GDM1 (cell line): ENCODE measurements at places on chromosomes 2 and 18.

- DNase-seq: no peak
Observed at GRCh38 chr2:138433995-138434951, 67.3 kb upstream of the SPOPL start.

DNA sequence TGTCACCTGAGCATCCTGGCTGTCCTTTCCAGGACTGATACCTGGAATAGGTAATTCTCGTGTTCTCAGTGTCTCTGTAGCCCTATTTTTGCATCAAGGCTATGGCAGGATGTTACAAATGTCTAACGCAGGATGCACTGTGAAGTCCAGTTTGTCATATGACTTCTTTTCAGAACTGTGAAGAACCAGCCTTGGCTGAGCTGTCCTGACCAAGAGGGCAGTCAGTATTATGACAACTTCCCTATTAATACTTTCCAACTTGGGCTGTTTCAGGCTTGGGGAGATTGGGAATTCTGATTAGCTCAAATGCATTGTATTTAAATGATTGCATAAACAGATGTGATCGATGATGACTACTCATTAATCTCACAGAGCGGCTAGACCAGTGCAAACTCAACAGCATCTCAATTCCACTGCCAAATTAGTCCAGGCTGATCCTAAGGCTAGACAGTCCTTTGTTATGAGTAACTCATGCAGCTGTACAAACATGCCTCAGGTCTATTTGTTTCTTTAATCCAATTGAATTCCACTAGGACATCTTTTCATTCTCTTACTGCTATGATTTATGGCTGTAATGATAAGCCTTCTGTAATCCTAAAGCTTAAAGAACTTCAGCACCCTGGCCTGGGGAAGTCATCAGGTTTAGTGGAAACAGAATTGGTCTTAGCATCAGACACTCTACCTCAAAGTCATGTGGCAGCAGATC is 331.6 kb downstream of the KCNS3 start:
- DNase-seq: no peak

DNA sequence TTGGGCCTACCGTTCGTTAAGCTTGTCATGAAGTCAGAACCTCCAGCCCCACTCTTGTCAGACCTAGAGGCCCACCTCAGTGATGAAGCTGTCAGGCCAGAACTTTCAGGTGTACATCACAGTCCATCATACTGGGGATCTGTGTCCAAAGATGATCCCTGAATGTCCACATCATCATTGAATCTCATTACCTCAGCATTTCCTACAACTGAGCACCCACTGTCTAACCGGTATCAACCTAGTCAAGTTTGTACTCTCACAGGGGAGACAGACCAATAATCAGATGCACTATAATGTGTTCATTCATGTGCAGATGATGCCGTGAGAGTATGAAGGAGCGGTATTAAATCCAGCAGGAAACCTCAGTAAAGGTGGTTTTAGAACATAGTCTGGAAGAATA is 36.3 kb upstream of the EHBP1 start:
- DNase-seq: no peak

DNA sequence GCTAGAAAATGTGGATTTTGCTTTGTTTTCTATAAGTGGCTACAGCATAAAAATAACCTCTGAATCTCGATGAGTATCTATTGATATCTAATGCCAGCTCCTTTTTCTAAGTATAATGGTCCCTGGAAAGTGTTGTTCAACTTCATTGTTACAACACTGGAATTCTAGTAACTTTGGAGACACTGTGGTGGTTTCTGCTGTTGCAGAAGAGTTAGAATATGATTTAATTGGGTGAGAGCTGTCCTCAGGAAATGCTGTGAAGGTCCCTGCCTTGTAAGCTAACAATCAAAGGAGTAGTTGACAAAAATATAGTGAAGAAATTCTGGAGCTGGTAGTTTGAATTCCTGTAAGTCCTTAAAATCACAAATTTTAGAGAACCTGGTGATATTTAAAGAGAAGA is 62.1 kb downstream of the C18orf63 start:
- no peak for DNase-seq

GRCh38 chr2:31736695-31737454 is 156.1 kb upstream of the SRD5A2 start:
- DNase-seq: no peak

DNA sequence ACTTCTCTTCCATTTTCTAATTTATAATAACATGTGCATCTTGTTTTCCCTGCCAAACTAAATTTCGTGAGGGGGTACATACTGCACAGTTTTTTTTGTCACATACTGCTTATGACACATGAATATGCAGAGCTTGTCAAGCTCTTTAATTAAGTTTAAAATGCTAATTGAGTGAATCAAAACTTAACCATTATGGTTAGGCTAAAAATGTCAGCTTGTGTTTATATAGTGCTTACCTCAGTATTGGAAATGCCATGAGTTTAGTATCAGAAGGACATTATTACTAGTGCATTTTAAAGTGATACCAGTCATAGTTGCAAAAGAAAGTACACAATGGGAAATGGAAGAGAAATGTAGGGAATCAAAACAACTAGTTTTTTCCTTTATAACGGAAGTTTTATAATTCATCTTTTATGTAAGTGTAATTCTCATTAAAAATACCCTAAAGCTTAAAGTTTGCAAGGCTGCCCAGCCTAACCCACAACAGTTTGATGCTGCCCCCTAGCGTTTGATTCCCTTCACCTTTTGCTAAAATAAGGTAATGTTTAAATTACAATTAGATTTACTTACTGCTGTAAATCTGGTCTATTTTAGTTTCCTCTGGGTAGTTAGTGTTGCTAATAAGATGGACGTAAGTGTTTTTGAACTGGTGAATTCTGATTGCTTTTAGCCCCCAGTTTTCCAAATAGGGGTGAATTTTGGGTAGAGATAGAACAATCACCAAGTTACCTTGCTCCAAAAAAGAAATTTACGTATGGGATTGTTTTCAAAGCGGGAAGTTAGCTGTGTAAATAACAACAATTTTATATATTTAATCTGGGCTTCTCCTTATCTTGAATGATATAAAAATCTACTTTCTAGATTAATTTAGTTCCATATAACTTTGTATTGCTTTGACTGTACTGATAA is 3.2 kb downstream of the SLC39A10 start:
- DNase-seq: peak; percentile 48

DNA sequence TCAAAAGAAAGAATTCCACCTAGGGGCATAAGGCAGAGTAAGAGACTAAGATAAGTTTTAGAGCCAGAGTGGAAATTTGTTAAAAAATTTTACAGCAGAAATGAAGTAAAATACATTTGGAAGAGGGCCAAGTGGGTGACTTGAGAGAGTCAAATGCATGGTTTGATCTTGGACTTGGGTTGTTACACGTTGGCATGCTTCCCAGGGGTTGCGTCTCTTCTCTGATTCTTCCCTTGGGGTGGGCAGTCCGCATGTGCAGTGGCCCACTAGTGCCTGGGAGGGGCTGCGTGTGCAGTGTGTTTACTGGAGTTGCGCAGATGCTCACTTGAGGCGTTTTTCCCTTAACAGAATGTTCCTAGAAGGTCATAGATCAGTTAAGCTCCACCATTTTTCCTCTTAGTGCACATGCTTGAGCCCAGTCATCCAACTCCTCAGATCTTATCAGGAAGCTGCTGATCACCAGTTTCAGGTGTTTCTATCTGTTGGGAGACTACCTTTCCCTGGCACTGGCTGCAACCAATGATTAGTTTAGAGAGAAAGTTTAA is 13.1 kb downstream of the SEH1L start:
- no peak for DNase-seq

GRCh38 chr18:79260510-79260909 is 135.2 kb upstream of the NFATC1 start:
- DNase-seq: peak; percentile 12

DNA sequence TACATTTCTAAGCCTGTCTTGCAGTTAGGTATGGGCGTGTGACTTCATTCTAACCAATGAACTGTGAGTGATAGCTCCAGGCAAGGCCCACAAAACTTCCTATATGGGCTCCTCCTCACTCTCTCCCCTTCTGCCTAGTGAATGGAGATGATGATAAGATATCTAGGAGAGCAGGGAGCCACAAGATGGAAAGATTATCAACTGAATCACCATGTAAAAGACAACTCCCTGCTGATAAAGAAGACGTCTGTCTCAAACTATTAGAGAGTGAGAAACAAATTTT is 237.1 kb downstream of the GPD2 start:
- DNase-seq: no peak

DNA sequence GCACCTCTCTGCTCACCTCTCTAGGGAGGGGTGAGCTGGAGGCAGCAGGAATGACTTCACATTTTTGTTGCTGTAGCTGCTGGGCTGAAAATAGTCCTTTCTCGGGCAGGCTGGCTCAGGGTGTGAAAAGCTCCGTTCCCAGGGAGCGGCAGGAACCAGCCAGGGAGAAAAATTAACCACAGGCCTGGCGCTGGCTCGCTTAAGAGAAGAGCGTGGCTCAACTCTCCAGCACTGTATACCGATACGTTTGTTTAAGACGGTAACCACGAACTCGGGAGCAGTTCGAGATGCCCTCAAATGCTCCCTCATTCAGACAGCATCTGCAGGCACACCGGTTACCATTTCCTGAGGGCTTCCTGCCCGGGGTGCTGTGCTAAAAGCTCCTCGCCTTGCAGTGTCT is 129.6 kb downstream of the CELF4 start:
- DNase-seq: peak; percentile 35

GRCh38 chr2:10036095-10036884 is 7.1 kb upstream of the KLF11 start:
- no peak for DNase-seq

DNA sequence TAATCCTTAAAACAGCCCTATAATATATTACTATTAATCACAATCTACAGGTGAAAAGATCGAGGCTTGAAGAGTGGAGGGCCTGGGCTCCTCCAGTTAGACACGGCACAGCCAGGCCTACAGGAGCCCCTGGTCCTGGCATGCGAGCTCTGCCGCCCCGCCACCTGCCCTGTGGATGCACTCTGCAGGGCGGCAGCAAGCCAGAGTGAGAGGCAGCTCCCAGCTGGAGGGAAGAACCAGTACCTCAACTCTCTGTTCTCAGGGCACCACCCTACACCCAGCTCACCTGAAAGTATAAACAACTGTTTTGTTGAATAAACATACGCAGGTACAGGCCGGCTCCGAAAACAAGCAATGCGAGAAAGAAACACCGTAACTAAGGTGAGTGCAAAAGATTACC is 34.6 kb downstream of the EIPR1 start:
- DNase-seq: no peak

DNA sequence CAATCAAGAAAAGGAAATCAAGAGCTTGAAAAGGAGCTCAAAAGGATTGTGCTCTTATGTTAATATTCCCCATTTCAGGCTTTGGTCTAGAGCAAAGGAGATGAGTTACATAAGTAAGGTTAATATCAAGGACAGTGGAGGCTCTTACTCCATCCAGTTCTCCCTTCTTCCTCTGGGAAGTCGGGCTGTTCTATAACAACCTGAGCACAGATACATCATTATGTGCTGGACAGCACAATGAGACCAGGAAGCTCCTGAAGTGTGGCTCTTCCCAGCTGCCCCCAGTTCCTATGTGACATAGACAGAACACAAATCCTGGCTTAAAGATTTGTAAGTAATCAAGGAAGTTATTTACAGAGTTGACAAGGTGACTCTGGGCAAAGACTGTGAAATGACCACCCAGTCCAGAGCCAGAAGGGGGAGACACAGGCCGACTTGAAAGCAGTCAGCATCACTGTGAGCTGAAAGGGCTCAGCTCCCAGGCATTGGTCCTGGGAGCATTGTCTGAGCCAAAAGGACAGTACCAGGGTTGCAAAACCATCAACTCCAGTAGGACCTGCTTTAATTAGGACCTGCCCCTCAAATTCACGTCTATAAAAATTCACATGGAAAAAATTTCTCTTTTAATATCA is 917.6 kb upstream of the ACVR2A start:
- DNase-seq: no peak

- DNase-seq: no peak
Observed at GRCh38 chr2:230765611-230766300, 53.1 kb downstream of the CAB39 start.

GRCh38 chr18:62914871-62915392 is 199.6 kb downstream of the PHLPP1 start:
- no peak for DNase-seq

DNA sequence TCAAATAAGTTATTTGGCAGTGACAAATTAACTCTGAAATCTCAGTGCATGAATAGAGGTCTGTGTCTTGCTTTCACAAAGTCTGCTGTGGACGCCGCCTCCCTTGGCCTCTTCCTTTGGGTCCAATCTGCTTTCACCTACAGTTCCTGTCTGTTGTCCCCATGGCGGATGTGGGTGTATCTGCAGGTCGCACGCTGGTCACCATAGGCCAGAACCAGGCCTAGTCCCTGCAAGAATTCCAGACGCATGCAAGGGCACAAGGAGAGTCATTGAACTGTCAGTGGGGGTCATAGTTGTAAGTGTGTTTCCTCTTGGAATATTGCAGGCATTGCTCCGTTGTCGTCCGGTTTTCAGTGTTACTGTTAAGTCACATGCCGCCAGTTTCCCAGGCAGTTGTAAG is 7.4 kb downstream of the SOCS6 start:
- DNase-seq: no peak

- no peak for DNase-seq
Observed at GRCh38 chr2:137367361-137367760, 596.9 kb upstream of the HNMT start.

GRCh38 chr2:175383286-175383685 is 201.8 kb upstream of the ATP5MC3 start:
- DNase-seq: no peak

DNA sequence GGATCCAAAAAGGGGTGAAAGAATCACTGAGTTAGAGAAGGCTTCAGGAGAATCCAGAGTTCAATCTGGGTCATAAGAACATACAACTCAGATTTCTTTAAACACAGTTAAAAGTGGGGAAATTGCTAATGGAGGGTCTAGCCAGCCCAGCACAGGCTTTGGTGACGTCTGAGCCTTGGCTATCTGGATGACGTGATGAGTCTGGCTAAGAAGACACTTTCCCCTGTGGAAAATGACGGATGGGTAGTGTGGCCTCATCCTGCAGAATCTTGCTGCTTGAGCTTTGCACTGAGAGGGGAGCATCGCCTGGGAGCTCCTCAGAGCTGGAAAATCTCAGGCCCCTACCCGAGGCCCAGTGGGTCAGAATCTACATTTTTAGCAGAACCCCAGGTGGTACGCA is 19.2 kb downstream of the EDAR start:
- DNase-seq: no peak

GRCh38 chr2:236969767-236970655 is 115.7 kb upstream of the COPS8 start:
- no peak for DNase-seq

DNA sequence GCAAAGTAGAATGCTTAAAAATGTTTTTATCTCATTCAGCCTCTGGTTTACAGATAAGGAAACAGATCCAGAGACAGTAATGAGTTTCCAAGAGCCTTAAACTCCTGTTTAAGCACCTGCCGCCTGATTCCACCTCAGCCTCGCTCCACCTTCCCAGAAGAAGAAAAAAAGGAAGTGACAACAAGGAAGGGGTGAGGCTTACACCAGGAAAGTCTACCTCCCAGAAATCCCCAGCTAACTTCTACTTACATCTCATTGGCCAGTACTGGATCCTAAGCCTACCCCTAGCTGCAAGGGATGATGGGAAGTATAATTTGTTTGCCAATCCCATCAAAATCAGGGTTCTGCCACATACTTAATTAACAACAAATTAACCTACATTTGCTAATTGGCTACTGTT is 15.3 kb upstream of the ARID5A start:
- no peak for DNase-seq
